Stimulated activated CD4-positive, alpha-beta T cell treated with anti-CD3 and anti-CD28 coated beads, Interleukin-4, amount 100 ng/mL, for 4 hours (primary cell): ENCODE measurements at places on chromosomes 4 and X.

DNA sequence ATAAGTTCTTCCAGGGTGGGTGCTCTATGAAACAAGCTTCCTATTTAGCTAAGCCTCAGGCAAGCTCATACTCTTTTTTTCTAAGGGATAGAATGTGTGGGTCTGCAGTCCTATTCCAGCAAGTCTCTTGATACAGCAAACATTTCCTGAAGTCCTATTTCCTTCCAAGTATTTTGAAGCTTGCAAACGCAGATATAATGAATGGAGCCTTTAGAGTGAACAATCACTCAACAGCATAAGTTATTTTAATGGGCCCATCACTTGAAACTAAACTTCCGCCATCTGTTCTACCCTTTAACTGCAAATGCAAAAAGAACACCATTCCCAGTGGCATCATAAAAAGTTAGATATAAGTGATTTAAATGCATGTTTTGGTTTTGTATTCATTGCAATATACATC lies 108.3 kb upstream of the TAPT1 start:
- no peak for DNase-seq

DNA sequence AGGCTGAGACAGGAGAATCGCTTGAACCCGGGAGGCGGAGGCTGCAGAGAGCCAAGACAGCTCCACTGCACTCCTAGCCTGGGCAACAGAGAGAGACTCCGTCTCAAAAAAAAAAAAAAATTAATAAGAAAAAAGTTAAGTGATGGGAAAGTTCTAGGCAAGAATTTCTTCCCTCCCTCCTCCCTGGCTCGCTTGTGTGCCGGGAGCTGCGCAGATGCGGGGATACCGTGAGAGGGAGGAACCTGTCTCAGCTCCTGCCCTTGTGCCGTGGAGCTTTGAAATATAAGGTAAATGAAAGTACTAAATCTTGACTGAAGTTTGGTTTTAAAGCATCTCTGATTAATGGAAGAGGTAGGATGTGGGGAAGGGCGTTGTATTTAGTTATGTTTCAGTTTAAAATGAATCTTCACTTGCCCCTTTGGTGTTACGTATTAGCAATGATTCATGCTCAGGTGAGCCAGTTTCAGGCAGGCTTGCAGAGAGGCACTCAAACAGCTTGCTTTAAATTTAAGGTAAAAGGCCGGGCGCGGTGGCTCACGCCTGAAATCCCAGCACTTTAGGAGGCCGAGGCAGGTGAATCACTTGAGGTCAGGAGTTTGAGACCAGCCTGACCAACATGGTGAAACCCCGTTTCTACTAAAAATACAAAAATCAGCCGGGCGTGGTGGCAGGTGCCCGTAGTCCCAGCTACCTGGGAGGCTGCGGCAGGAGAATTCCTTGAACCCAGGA lies 1.4 kb upstream of the UFSP2 start:
- no peak for DNase-seq

- no peak for DNase-seq
Measured at GRCh38 chr4:52164116-52164515, 113.0 kb downstream of the SPATA18 start.

- no peak for DNase-seq
Measured at GRCh38 chr4:36273276-36273675, 8.1 kb upstream of the DTHD1 start.

DNA sequence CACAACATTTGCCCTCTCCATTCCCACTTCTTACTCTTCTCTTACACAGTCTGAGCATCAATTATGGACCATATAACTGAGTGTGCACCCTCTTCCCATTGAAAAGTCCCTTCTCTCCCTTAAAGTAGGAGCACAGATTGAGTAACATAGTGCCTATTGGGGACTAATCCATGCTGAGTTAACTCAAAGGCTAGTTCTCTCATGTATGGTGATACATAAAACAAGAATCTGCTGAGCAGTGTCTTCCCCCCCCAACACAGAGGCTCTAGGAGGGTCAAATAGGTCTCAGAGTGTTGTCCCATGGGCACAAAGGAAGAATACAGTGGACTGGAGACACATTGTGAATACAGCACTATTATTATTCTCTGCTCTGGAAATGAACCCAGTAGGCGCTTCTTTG lies 274.6 kb upstream of the BOD1L1 start:
- DNase-seq = no peak

DNA sequence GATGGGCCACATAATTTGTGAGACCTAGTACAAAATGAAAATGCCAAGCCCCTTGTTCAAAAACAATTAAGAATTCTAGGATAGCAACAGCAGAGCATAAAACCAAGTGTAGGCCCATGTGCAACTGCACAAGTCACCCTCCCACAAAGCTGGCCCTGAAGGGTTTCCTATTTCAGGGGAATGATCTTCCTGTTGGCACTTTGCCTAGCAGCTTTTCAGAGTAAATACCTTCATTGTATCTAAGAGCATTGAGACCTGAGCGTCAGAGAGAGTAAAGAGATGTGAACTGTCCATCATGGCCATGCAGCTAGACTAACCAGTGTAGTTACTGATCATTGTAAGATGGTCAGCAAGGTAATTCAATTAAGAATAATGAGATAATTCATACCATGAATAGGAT lies 113.6 kb downstream of the CNKSR2 start:
- DNase-seq = no peak

DNA sequence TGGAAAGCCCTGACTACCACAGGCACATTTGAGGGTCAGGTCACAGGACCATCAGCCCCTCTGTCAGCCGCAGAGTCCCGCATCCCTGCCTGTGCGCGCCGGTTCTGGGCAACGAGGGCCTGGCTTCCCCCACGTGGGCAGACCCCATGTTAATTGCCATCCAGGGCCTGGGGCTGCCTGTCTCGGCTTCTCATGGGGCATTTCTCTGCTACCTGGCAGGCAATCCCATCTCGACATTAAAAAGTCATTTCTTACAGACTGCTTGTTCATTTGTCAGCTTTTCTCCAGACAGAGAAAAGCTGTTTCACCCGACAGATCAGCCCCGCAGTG lies 45.6 kb upstream of the SORCS2 start:
- no peak for DNase-seq

DNA sequence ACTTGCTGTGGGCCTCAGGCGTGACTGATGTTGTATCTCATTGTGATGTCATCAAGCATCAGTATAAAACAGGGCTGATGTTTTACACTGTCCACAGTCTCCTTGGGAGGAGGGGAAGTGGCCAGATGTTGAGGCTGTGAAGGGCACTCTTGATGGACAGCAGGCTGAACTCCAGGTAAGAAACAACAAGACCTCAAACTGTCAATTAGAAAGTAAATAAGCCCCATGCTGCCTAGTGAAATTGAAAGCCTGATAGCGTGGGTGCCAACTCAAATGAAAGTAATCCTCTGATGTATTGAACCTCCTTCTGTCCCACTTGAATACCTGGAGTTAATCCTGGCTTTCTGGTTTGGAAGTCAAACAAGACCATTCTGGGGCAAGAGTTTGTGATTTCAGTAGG lies 19.7 kb downstream of the VSIG1 start:
- no peak for DNase-seq

DNA sequence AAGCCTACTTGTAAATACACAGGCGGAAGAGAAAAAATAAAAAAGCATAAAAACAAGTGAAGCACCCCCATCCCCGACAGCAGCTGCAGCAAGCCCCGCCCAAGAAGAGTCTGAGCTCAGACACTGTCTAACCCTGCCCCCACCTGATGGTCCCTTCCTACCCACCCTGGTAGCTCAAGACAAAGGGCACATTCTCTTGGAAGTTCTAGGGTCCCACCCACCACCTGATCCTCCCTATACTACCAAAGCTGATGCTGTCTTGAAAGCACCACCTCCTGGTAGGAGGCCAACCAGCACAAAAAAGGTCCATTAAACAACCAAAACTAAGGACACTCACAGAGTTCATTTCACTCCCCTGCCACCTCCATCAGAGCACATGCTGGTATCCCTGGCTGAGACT lies 308.2 kb downstream of the KLHL13 start:
- no peak for DNase-seq

GRCh38 chr4:17597517-17597916 lies 16.9 kb upstream of the MED28 start:
- no peak for DNase-seq

- no peak for DNase-seq
Measured at GRCh38 chr4:183967266-183967665, 62.2 kb downstream of the STOX2 start.

GRCh38 chr4:34973650-34974312 lies 1270.5 kb downstream of the ARAP2 start:
- no peak for DNase-seq

DNA sequence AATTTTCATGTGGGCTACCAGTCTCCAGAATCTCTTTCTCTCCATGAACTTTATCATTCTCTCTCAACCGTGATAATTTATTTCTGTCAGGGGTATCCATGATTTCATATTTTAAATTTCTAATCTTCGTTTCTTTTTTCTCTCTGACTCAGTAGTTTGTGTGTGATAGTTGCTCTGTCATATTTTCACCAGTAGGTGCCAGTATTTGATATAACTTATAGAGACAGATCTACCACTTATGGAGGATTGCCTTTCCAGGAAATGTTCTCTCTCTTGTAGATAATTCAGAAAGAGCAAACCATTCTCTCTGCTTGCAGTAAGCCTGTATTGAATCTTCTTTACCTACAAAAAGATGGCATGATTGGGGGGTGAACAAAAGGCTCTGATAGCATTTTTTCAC lies 79.3 kb upstream of the DYNLT3 start:
- DNase-seq = no peak
